ENCODE measurements at places on chromosomes 12 and 14.

- no peak for DNase-seq
Measured at GRCh38 chr12:22709292-22709691, 84.3 kb downstream of the ETNK1 start.

DNA sequence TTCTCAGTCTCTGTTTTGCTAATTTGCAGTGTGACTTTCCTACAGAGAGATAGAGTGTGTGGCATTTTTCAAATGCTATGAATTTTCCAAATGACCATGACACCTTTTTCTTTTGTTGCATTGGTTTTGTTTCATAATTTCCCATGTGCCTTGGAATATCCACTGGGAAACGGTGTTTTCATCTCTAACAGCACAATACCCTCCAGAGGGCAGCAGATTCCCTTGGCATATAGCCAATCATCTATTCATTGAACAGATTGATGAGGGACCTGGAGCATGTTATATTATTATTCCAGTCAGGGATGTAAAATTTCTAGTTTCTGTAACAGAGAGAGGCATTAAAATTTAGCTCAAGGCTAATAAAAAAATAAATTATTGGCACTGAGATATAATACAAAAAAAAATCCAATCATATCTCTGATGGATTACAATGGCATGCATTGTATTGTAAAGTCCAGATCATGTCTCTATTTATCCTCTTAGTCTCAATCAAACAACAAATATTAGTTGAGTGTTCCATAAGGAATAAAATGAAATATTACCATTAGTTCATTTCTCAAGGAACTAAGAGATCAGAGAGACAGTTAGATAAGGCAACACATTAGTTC lies 29.6 kb upstream of the NTN4 start:
- no peak for DNase-seq

DNA sequence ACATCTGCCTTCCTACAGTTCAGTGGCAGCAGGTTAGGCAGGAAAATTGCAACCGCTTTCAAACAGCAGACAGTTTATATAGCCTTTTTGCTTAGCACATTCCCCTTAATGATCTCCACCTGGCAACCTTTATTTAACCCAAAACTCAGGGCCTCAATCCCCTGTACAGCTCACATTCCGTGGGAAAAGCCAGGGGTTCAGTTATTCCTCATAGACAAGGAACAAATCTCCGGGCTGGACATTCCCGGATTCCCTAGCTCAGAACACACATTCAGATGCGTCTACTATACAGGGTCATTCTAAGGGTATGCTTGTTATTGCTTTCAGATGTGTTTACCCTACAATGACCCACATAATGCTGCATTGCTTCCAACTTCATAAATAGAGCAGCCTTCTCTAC lies 73.8 kb upstream of the DCN start:
- no peak for DNase-seq

DNA sequence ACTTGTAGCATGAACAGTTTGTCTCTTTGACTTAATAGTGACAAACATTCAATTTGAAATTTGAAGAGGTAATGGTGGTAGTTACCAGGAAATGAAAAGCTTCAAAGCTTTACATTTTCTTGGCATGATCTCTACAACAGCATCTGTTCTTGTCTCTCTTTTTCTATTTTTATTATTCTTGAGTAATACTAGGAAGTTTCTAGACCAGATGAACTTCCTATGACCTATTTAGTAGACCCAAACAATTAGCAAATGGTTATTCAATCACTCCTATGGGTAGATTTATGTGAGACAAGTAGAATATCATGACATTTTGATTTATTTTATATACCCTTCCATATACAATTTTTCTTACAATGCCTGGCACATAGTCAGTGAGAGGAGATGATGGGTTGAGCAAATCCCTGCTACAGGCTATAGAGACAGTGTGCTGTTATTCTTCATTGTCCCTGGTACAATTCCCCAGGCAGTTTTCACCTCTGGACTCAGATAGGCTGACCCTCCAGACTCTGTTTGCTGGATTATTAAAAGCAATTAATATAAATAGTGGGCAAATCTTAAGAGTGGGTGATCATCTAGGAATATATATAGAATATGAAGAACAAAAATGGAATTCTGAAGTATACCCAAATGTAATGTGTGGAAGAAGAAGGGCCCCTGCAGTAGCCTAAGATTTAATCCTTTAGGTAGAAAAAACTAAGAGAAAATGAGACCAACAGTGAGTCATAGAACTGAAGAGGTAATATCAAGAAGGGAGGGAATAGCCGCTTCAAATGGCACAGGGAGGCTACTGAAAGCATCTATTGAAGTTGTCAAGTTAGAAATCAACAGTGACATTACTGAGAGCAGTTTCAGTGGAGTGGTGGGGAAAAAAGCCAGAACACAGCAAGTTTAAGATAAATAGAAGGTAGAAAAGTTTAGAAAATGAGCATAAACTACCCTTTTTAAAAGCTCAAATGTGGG lies 512.0 kb downstream of the FOXG1 start:
- DNase-seq = no peak

DNA sequence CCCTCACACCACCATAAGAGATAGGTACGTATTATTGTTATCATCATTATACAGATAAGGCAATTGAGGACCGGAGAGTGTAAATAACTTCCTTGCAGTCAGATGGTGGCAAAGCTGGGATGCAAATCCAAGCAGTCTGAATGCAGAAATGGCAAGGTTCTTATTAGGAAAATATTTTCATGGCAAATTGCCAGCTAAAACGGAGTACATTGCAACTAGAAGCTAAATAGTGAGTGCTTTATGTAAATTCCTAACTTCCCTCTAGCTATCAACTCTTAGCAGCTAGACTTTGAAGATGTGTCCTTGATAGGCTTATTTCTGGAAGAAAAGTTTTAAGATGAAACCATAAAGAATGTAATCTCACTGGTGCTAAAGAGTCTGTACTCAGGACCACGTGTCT lies 323.9 kb upstream of the DIO2 start:
- no peak for DNase-seq
